Activated T-cell treated with anti-CD3 and anti-CD28 coated beads for 48 hours (primary cell): ENCODE measurements at places on chromosomes 7 and 10.

DNA sequence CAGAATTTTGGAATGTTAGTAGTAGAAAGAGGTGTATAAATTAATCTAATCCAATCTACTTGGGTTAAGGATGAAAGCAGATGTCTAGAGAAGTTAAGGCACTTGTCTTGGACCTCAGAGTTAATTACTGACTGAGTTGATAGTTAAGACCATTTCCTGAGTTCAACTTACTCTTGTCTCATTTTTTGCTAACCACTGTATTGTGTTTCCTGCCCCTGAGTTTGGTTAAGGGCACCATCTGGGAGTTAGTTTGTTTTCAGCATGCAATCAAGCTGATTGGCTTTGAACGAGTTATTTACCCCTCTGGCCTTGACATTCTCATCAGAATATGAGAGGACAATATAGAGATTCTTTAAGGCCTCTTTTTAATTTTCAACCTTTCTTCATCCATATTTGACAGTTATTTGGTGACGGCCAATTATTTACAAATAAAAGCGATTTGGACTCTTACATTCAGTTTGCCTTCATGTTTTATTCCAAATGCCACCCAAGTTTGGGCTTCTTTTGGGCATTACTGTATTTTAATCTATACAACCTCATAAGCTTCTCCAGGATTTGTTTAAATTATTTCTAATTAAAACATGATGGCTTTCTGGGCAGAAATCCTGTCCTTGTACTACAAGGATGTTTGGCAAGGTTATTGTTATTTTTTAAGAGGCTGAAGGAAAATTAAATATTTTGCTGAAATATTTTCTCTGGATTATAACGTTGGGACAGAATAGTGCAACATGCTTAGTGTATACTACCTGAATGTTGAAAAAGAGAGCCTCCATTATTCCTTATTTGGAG lies 225.0 kb downstream of the CACNB2 start:
- DNase-seq: no peak

DNA sequence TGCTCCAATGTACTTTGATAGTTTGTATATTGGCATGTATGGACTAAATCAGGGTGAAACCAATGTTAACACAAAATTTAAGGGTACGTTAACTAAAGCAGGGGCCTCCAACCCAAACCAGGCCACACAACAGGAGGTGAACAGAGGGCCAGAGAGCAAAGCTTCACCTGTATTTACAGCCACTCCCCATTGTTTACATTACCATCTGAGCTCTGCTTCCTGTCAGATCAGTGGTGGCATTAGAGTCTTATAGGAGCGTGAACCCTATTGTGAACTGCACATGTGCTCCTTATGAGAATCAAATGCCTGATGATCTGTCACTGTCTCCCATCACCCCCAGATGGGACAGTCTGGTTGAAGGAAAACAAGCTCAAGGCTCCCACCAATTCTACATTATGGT lies 62.0 kb upstream of the SCIN start:
- DNase-seq: no peak

DNA sequence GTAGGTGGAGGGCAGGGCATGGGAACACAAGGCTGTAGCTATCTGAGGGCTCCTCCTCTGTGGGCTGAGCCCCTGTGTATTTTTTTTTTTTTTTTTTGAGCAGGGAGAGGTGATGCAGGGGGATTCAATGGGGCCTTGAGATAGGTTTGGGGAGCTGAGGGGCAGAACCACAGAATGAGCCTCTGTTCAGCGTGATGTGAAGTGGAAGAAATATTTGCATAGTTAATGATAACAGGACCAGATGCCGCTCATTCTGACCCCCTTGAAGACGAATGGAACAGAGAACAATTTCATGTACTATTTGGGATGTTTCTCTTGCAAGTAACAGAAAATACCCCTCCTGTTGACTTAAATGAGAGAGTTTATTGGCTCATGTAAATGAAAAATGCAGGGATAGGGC lies 69.7 kb upstream of the EMX2 start:
- DNase-seq: no peak

GRCh38 chr10:131196176-131196885 lies 115.2 kb downstream of the TCERG1L start:
- DNase-seq: no peak

GRCh38 chr10:110651044-110651958 lies 7.2 kb downstream of the RBM20 start:
- DNase-seq: no peak

GRCh38 chr10:87875929-87876571 lies 12.6 kb downstream of the PTEN start:
- no peak for DNase-seq

DNA sequence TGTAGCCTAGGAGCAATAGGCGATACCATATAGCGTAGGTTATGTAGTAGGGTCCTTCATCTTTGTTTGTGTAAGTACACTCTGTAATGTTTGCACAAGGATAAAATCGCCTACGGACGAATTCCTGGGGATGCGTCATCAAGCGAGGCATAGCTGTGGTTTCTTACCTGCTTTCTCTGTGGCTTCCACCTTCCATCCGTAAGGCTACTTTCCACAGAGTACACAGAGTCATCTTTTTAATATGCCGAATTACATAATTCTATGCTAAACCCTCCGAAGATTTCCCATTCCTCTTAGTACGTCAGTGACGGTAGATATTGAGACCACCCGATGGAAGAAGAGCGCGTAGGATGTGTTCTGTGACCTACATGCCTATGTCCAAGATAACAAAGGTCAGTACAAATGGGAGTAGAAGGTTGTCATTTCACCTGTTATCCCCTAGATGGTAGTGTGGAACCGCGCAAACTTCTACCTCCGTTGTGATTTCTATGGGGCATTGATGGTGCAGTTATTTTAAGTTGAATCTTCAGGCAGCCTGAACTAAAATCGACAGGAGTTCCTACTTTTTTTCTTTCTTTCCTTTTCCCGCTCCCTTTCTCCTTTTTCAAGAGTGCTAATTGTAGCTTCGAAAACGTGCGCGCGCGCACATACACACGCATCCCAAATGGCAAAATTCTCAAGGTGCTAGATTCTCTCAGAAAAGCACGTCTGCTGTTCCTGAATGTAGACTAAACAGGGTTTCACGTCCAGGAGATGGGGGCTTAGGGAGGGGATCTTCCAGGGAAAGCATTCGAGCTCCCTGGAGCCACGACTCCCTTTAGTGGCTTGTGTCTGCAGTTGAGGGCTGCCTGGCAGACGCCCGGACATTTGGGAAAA lies 111.7 kb upstream of the MBL2 start:
- no peak for DNase-seq

GRCh38 chr10:68981074-68981473 lies 7.5 kb upstream of the KIFBP start:
- DNase-seq: no peak

DNA sequence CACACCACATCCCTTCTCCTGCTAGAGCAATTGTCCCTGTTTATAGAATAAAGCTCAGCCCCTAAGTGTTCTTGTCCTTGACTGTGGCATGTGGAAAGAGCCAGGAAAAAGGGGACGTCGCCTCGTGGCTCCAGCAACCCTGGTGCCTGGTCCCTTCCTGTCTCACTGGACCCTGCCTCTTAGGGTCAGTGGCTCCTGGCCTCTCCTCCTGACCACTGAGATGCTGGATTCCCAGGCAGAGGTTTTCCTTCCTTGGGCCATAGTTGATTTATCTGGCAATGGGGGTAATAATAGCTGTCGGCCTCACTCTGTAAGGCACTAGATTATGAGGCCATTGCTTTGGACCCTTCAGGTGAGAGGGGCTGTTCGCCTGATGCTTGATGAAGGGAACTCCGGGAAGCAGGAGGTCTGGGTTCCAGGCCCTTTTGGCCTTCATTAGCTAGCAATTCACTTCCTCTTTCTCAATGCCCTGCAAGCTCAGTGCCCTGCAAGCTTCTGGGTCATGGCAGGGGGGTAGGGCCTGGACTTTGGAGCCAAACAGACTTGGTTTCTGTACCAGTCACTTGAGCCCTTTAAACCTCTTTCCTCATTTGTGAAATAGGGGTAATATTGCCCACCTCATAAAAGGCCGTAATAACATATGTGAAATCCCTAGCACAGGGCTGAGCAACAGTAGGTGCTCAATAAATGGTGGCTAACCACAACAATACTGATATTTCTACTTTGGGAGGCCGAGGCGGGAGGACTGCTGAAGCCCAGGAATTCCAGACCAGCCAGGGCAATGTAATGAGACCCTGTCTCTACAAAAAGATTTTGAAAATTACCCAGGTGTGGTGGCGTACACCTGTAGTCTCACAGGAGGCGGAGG lies 1.1 kb downstream of the ASL start:
- no peak for DNase-seq

- no peak for DNase-seq
Observed at GRCh38 chr10:126315494-126316177, 72.6 kb downstream of the ADAM12 start.

GRCh38 chr10:12501324-12501723 lies 152.0 kb downstream of the CAMK1D start:
- DNase-seq: no peak

- DNase-seq: no peak
Observed at GRCh38 chr10:101120884-101121653, 10.0 kb upstream of the TLX1 start.

DNA sequence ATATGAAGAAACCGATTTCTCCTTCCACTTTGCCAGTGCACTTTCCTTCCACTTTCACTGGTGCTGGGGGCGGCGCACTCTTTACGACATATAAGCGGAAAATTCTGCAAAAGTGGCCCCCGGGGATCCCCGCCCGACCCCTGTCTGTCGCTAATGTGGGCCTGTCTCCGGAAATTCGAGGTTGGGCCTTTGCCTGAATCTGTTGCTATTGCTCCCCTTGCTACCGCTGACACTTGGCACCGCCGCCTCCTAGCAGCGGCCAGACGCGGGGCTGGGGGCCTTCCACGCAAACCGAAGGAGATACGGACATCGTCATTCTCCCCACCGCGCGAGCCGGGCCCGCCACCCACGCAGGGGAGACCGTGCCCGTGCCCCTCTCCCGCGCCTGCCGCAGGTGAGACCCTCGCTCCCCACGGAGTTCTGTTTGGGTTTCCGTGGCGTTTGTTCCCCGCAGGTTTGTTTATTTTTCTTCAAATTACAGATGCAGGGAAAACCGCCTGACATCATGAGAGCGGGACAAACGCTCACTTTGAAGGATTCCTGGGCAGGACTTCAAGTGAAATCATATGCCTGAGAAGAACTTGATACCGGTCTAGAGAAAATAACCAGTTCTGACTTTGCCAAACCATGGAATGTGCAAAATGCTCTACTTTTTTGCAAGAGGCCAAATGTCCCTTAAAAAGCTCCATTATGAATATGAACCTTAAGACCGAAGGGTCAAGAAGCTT lies 5.0 kb downstream of the TWIST1 start:
- no peak for DNase-seq

- no peak for DNase-seq
Observed at GRCh38 chr10:79482741-79483140, 29.6 kb upstream of the EIF5AL1 start.
